ENCODE measurements at places on chromosomes 4 and X.
A peak's percentile ranks its signal among the peaks of the same experiment; 100 is the strongest.

DNA sequence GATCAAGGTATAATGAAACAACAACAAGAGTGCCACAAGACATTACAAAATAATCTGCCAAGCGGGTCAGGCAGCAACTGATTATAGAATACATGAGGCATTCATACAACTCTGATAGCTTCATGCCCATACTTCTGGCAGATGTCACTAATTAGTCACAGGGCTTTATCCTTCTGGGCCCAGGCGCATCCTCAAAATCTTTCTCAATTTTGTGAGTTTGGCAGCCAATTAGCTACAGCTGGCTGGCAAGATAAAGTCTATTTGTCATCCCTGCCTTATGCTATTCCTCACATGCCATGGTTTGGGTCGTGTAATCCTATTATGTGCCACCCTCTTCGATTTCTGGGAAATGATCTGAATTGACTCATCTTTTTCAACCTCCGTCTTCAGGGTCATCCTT, 254.3 kb downstream of the PACRGL start:
- no peak for DNase-seq

- DNase-seq: no peak
Observed at GRCh38 chr4:102444752-102445151, 56.4 kb upstream of the NFKB1 start.

DNA sequence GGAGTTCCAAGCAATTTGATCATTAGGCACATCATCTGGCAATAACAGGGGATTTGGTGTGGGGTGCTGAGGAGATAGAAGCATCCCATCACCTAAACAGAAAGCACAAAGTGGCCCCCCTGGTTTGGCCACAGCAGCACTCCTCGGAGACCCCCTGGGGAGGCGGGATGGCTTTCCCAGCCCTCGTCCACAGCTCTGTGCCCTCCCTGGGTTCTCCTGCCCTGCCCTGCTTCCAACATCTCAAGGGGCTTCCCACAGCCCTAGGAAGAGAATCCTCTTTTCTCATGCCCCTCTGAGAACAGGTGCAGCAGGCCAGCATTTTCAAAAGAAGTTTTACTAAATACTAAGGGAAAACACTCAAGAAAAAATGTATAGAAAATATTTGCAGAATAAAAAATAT, 12.8 kb downstream of the ATP5ME start:
- DNase-seq: no peak

- DNase-seq: no peak
Observed at GRCh38 chrX:46543441-46543840, 1.8 kb downstream of the ZNF674 start.

DNA sequence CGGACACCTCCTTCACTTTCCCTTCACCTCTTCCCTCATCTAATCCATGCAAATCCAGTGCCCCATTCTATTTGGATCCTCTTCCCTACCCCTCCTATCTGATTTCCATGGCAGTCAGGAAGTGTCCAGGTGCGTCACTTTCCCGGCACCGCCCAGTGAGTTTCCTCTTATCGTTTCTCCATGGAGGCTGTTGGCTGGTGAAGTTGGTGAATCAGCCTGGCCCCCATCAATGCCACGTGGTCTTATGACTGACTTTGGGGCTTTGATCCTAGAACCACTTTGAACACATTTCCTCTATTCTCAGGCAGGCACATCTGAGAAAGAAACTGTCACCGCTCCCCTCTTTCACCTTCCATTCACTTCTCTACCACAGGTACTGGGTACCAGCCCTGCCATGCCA, 137.8 kb downstream of the CEP135 start:
- no peak for DNase-seq

GRCh38 chr4:180449395-180449956, 1793.7 kb upstream of the TENM3 start:
- peak; percentile 75 for DNase-seq

- peak; percentile 71 for DNase-seq
Observed at GRCh38 chr4:108168671-108169523, at the start of gene LEF1. Gene LEF1 (minus strand): TSS chr4:108168932. CDS start chr4:108167767, 1,165 bp downstream.

GRCh38 chrX:41259516-41259915, 74.4 kb upstream of the DDX3X start:
- no peak for DNase-seq

- no peak for DNase-seq
Observed at GRCh38 chr4:141919649-141920048, 283.3 kb downstream of the IL15 start.

DNA sequence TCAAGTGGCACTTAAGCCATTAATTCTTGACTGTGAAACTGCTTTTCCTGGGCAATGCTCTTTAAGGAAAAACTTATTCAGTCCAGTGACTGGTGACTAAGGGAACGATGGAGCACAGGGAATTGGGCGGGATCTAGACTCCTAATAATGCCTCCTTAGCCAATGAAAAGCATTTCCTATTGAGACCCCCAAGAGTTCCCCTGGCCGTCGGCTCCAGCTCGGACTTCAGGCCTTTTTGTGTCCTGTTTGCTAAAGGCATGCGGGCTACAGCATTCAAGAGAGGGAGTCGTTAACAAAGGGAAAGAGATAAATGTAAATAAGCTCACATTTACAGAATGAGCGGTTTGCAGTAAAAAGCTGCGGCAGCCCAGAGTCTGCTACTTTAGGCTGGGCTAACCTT, at the start of gene LPAR4:
Gene LPAR4, plus strand, starts transcription at position 232 of the 400 bp plus-strand sequence. CDS start 7,150 bp downstream, outside the sequence.
- DNase-seq: no peak

GRCh38 chr4:102089850-102090621, 255.2 kb downstream of the SLC39A8 start:
- no peak for DNase-seq

DNA sequence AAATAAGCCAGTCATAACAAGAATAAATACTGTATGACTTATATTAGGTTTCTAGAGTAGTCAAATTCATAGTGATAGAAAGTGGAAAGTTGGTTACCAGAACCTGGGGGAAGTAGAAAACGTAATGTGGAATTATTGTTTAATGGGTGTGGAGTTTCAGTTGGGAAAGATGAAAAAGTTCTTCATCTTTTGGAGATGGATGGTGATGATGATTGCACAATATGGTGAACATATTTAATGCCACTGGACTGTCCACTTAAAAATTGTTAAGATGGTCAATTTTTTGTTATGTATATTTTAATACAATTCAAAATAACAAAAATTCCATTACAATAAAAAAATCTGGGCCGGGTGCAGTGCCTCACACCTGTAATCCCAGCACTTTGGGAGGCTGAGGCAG, 289.6 kb downstream of the ZIC3 start:
- no peak for DNase-seq

DNA sequence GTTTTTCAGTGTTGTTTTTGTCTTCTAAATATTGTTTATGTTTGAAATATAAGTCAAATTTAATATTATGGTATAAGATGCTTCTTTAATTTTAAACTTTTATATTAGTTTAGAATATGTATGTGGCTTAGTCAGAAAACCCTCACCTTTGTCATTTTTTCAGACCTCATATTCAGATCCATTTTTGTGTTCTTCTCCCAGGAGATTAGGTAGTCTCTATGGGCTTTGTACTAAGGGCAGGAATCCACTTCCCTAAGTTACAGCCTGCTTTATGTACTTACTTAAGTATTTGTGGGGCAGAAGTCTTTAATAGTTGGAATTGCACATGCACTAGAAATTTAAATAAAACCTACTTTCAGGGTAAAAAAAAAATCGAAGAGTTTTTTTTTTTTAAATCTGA, 63.5 kb upstream of the TENM3 start:
- DNase-seq: no peak

- DNase-seq: no peak
Observed at GRCh38 chr4:38020386-38020785, 60.2 kb downstream of the PTTG2 start.

DNA sequence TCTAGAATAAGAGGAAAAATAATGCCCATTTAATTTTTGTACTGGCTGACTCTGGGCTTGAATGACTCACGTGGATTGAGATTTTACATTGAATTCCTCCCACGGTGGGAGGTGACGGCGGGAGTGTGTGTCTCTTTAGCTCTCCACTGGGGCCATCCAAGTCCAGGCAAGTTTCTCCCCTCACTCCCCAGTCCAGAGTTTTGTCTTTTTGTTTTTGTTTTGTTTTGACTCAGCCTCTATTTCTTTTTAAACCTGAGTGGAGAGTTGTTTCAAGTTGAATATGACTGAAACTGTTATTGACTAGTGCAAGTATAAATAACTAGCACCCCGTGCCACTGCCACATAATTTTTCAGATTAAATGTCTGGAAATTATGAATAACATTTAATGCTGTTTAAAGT, 13.6 kb downstream of the CHST7 start:
- DNase-seq: peak; percentile 31

GRCh38 chr4:150173432-150173861, 95.2 kb downstream of the DCLK2 start:
- no peak for DNase-seq

- no peak for DNase-seq
Observed at GRCh38 chr4:142354041-142354440, 492.1 kb downstream of the INPP4B start.

GRCh38 chr4:163693776-163694175, 199.3 kb downstream of the TMA16 start:
- peak; percentile 4 for DNase-seq

DNA sequence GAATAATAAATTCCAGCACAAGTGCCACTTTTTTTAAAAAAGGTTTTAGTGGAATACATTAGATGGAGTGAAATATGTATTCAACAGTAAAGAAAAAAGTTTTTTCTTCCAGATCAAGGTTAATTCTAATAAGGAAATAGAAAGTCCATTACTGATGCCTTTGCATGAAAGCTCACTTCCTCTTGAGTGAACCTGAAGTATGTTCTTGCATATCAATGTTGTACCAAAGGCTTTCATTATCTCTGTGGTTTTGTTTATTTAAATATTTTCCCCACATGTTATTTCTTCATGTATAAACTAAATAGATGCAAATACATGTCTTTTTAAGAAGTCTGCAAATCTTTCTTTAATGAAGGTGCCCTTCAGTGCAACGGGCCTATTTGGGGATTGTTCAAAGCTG, 307.9 kb downstream of the C4orf33 start:
- no peak for DNase-seq

DNA sequence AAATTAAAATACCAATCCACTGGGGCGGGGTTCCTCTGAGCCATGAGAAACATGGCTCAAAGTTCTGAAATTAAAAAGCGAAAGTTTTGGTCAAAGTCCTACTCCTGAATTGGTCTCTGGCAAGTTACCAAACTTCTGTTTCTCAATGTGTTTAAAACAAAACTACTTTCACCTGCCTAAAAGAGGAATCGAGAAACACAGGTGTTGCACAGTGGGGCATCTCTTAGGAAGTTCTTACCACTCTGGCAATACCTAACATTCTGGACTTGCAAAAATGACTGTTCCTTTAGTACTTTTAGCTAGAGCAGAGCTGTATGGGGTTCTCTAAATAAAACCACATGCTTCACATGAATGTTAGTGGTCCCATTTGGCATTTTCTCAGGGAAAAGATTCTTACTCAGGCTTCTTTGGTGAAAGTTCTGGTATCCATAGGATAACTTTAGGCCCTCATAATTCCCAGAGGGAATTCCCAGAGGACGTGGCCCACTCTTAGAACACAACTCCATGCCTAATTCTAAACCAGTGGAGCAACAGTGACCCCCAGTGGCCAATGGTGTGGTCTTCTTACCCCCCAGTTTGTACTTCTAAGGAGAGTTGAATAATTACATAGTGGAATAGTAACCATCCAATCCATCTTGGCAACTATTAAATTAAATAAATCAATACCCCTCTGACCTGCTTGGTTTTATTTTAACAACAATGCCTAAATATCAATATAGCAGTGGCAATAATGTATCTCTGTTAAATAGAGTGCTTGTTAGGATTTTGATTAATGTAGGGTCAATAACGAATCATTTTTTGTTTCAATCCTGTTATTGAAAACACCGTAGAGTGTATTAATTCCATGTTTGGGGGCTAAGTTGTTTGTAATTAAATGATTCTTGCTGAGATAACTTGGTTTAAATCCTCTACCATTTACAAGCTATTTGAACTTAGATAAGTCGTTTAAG, 21.9 kb downstream of the BMP3 start:
- peak; percentile 44 for DNase-seq

- DNase-seq: no peak
Observed at GRCh38 chrX:133815496-133815895, 169.9 kb downstream of the GPC3 start.

DNA sequence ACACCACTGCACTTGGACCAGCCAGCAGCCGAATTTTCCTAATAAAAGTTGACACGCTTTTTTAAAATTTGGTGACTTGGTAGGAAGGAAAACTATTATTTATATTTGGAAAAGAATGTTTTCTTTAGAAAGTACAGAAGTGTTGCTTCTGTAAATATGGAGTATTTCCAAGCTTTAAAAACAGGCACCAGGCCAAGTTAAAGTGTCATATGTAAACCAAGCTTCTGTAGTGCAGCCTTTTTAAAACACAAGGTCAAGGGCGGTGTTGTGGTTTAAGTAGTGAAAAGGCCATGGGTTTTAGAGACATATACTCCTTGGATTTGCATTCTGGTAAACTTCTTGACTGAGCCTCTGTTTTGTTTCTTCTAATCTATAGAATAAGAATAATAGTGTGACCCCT, 62.7 kb downstream of the TRIM2 start:
- no peak for DNase-seq

DNA sequence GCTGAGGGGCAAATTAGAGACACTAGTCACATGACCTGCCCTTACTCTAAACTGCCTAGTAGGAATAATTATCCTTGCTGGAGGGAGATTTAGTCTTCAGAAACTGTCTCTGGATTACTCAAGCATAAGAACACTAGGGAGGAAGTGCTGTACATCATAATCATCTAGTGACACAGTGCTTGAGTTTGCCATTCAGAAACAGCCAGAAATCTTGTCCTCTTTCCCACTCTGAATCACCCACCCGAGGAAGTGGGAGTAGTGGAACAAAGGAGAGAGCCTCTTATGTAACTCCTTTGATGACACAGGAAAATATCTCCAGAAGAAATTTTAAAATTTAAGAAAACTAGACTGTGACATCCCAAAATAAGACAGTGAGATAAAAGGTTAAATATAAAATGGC, 69.3 kb upstream of the PCDH19 start:
- no peak for DNase-seq

DNA sequence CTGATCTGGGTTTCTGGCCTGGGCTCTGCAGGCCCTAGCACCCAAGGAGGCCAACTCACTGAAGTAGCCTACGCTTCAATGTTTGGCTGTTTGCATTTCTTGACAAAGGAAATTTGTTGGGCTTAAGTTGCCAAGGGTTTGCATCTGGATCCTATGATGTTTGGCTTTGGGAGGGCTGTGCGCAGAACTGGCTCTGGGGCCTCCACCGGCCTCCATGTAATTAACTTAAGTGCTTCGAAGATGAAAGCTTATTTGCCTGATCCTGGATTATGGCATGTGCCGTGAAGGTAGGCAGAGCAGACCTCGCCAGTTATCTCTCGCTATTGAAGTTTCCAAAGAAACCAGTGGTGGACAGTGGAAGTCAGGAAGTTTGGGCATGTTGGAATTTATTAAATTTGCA, 124.3 kb upstream of the STX18 start:
- no peak for DNase-seq

- DNase-seq: no peak
Observed at GRCh38 chr4:8543623-8544022, 36.6 kb upstream of the GPR78 start.

GRCh38 chrX:108033890-108034289, 11.0 kb upstream of the VSIG1 start:
- DNase-seq: no peak

DNA sequence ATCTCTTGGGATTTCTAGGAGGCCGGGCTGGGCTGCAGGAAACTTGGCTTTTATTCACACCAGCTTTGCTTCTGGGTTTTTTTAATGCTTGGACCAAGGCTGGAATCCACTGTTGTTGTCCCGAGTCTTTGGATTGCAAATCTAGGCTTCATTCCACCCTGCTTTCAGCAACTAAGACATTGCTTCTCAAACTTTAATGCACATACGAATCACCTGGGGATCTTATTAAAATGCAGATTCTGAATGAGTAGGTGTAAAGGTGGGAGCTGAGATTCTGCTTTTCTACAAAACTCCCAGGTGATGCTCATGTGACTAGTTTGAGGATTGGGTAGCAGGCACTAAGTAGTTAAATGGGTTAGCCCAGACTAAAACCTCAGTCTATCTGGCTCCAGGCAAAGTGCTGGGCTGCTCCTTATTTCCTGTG, 39.2 kb upstream of the GPC4 start:
- no peak for DNase-seq
